ENCODE measurements at places on chromosomes 1 and 21. TPM values are rescaled to one million over a fixed set of nuclear protein-coding genes. Genes with fewer than 3 reads are reported as not detected.
A peak's percentile ranks its signal among the peaks of the same experiment; 100 is the strongest.

- H3K4me1 ChIP-seq, result peaks cover 20% of the 10 kb centered on the region
- H3K4me3 ChIP-seq, result no peak overlapping the region
- no peaks in the 10 kb centered on the region for H3K27me3 ChIP-seq
- H3K27ac ChIP-seq, result no peak overlapping the region
- no peaks in the 10 kb centered on the region for H3K36me3 ChIP-seq
Measured at GRCh38 chr1:91872559-91873081, 13.3 kb downstream of the TGFBR3 start.

DNA sequence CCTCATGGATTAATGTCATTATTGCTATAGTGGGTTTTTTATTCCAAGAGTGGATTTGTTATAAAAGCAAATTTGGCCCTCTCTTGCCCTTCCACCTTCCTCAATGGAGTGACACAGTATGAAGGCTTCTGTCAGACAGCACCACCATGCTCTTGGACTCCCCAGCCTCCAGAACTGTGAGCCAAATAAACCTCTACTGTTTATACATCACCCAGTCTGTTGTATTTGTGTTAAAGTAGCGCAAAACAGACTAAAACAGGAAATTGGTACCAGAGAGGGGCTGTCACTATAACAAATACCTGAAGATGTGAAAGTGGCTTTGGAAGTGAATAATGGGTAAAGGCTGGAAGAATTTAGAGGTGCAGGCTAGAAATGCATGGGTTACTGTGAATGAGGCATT, 38.0 kb upstream of the DMRTB1 start:
- no peak overlapping the region for H3K27ac ChIP-seq
- H3K4me3 ChIP-seq, result no peak overlapping the region
- H3K27me3 ChIP-seq, result no peaks in the 10 kb centered on the region
- H3K4me1 ChIP-seq, result no peaks in the 10 kb centered on the region

ACTL8 gene
- not detected for total RNA-seq

ANKRD13C gene
- total RNA-seq, result 23.4 TPM

S100A2 gene
- total RNA-seq, result 152 TPM

GRCh38 chr1:94866164-94866807, 46.1 kb downstream of the SLC44A3 start:
- H3K4me1 ChIP-seq, result peaks cover 51% of the 10 kb centered on the region
- no peaks in the 10 kb centered on the region for H3K36me3 ChIP-seq
- peak overlapping the region; percentile 98 for H3K27ac ChIP-seq
- peak; percentile 84 for DNase-seq

PDPN gene
- 4.6 TPM for total RNA-seq

UBAP2L gene
- total RNA-seq, result 131 TPM

- no peak overlapping the region for H3K27ac ChIP-seq
- no peaks in the 10 kb centered on the region for H3K27me3 ChIP-seq
- no peaks in the 10 kb centered on the region for H3K36me3 ChIP-seq
- peaks cover 10% of the 10 kb centered on the region for H3K4me1 ChIP-seq
Measured at GRCh38 chr21:34152500-34152899, 79.1 kb downstream of the MRPS6 start.

GRCh38 chr1:18705811-18706210, 75.2 kb downstream of the PAX7 start:
- H3K4me1 ChIP-seq, result no peaks in the 10 kb centered on the region
- H3K4me3 ChIP-seq, result no peak overlapping the region
- H3K27ac ChIP-seq, result no peak overlapping the region
- no peaks in the 10 kb centered on the region for H3K36me3 ChIP-seq

IQGAP3 gene
- 1.7 TPM for total RNA-seq

TTC22 gene
- 16.5 TPM for total RNA-seq

LCA5L gene
- total RNA-seq, result 4.3 TPM

GRCh38 chr1:192131914-192132313, 26.3 kb upstream of the RGS18 start:
- no peaks in the 10 kb centered on the region for H3K4me1 ChIP-seq
- no peak overlapping the region for H3K4me3 ChIP-seq

DNA sequence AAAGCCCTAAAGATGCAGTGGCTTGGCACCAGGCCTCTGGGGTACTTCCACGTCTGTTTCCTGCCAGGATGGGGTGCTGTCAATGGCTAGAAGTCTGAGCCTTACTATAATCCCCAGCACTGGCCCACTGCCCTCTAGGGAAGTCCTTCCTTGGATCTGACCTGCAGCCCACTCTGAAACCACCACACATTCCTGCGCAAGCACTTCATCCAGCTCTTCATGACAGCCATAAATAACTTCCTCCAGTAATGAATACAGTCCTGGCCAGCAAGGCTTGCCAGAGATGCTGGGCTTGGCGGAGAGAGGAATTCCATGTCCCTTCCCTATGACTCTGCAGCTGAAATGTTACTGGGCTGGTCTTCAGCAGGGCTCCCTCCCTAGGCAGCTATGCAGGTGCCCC, 32.6 kb downstream of the ALPL start:
- H3K27me3 ChIP-seq, result no peaks in the 10 kb centered on the region
- H3K4me3 ChIP-seq, result no peak overlapping the region
- H3K36me3 ChIP-seq, result no peaks in the 10 kb centered on the region
- peak overlapping the region; percentile 29 for H3K27ac ChIP-seq
- no peak for DNase-seq
